ENCODE measurements at places on chromosomes 16 and 17. TPM values are rescaled to one million over a fixed set of nuclear protein-coding genes. Genes with fewer than 3 reads are reported as not detected.

Gene PRRT2
- total RNA-seq = 2.9 TPM

Gene AANAT
- total RNA-seq = not detected

Gene SNX20
- not detected for total RNA-seq

Gene NEUROD2
- total RNA-seq = not detected

Gene OR2C1
- not detected for total RNA-seq

Gene KRTAP3-2
- total RNA-seq = not detected

Gene MMP28
- not detected for total RNA-seq

Gene HSF4
- 6.9 TPM for total RNA-seq

GRCh38 chr17:17763734-17764133, 73.1 kb downstream of the SREBF1 start:
- no peak for DNase-seq

DNA sequence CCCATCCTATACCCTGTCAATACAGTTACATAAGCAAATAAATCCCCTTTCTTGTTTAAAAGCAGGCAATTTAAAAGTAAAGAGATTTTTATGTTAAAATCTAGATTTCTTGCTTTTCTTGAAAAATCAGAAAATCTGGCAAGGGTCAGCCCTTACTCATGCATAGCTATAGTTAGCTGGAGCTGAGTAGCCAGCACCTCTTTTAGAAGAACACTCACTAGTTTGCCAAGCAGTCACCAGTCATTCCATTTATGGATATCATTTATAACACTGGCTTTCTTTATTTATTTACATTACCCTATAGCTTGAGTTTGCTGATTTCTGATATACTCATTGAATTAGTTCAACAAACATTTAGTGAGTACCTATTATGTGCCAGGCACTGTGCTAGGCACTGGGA, 45.7 kb downstream of the NXPH3 start:
- DNase-seq = no peak

DNA sequence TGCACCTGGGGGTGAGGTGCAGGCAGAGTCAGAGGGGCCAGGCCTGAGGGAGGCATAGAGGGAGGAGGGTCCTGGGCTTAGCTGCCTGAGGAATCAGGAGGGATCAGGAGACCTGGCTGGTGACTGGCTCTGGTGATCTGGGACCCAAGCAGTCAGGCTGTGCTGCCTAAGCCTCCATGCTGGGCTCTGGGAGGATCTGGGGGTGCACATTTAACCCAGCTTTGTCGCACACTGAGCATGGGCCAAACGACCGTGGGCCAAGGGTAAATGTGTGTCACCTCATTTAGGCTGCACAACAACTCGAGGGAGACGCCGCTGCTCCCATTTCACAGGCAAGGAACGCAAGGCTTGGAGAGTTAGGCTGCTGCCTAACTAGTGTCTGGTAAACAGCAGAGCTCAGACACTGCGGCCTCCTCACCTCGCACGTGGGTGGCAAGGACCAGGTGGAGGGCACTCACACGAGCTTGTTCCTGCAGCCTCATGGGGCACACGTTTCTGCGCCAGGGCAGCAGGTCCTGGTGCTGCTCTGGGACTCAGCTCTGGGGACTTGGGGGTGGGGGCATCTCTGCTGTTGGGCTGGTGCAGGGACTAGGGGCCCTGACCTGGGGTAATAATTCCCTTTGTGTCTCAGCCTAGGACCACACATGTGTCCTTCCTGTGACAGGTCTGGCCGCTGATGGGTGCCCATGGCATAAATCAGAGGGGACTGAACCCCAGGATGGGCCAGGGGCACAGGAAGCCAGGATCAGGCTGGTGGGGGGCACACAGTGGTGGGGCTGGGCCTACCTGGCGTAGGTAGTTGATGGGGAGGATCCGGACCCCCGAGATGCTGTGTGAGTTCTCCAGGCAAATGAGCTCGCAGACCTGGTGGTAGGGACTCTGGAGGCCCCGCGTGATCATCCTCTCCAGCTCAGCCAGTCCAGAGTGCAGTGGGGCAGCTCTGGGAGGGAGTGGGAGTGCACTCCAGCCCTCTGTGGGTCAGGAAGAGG, 18.7 kb downstream of the TMEM235 start:
- DNase-seq = no peak

DNA sequence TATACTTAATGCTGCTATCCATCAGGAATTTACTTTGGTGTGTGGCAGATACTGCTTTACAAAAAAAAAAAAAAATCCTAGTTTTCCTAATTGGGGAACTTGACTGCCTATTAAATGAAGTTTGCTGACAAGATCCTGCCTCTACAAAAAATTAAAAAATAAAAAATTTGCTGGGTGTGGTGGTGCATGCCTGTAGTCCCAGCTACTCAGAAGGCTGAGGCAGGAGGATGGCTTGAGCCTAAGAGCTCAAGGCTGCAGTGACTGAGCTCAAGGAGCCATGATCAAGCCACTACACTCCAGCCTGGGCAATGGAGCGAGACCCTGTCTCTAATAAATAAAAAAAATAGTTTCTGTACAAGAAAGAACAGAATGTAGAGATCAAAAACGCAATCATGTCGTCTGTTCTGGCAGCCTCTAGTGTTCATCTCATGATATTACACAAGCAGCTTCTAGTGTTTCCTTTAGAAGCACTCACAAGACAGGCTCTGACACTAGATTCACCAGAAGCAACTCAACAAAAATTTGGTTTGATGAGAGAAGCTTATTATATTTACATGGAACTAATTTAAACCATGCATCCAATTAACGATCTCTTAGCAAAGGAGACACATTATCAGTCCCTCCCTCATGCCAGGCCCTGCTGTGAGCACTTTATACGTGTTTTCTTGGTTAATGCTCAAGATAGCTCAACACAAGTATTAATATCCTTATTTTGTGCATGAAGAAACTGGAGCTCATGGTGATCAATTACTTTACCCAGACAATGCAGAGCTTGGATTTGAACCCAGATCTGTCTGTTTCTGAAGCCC, 6.8 kb upstream of the KRTAP17-1 start:
- DNase-seq = peak; percentile 61

DNA sequence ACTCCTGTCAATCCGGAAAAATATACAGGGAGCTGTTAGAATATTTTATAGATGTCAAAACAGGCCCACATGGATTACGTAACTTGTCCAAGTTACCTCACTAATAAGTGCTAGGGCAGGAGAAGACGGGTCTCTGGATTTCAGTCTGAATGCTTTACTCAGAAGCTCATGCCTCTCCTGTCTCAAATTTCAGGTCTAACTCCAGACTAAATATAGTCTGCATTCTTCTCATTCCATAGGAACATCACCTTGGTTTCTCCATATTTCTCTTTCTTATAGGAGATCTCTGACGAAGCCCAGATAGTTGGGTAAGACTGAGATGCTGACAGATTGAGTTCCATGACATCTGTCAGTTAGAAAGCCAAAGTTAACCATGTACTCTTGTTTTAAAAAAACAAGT, 174.2 kb downstream of the STX8 start:
- DNase-seq = peak; percentile 10

GRCh38 chr17:51527225-51527982, 267.1 kb downstream of the UTP18 start:
- DNase-seq = no peak

GRCh38 chr16:7482596-7483290, 150.1 kb downstream of the RBFOX1 start:
- DNase-seq = no peak

DNA sequence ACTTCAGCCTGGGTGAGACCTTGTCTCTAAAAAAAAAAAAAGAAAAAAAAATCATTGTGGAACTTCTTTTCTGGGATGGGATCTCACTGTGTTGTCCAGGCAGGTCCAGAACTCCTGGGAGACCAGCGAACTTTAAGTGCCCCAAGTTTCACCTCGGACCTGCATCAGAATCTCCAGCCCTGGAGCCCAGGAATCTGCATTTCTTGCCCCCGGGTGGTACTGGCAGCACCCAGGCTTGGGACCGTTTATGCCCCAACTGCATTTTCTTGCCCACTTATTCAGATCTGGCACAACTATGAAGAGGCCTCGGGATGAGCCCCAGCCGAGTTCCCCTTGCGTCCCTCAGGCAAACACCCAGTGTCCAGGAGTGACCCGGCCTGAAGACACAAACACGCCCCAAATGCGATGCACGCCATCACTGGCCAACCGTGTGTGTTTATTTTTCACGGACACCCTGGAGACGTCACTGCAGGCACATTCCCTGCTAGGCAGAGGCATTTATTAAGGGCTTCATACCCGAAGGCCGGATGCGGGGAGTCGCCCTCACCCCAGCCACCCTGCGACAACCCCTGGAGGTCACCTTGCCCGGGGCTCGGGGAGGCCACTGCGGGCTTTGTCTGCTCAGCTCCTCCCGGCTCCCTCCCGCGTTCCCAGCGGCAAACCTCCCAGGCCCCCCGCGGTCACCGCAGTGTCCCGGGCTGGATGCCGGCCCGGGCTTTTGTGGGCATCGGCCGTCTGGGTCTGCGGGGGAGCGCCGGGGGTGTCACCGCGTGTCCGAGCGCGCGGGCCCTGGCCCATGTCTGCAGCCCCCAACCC, 684 bp upstream of the SPIRE2 start:
- peak; percentile 80 for DNase-seq

- DNase-seq = no peak
Observed at GRCh38 chr16:4032768-4033167, 83.5 kb downstream of the ADCY9 start.

DNA sequence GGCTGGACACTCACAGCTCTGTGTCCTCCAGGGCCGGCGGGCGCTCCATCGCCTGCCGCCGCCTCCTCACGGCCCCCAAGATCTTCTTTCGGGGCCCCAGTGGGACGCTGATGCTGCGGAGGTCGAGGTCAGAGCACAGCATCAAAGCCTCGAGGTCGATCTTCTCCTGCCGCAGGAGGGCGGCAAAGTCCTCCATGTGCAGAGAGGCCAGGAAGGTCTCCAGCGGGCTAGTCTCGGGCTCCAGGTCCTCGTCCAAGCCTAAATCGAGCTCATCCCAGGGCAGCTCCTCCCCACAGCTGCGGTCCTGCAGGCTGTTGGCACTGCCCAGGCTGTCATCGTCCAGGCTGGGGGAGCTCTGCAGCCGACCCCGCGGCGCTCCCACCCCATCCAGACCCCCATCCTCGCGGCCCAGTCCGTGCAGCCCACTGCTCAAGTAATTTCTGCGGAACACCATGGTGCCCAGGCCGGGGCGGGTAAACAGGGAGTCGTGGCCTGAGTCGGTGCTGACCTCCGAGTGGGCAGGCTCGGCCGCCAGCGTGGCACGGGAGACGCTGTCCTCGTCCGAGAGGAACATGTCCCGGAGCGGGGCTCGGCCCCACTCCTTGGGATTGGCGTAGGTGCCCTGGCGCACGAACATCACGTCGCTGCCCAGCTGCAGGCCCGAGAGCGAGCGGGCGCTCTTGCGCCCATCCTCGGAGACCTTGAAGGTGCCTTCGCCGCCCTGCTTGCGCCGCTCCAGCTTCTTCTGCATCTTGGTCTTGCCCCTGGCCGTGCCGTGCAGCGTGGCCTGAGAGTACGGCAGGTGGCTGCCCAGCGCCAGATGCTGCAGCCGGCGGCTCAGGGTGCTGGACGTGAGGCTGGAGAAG, 3.4 kb downstream of the USH1G start:
- DNase-seq = no peak

All from HFFc6 (cell line).